ENCODE measurements at places on chromosomes 7 and 10.

DNA sequence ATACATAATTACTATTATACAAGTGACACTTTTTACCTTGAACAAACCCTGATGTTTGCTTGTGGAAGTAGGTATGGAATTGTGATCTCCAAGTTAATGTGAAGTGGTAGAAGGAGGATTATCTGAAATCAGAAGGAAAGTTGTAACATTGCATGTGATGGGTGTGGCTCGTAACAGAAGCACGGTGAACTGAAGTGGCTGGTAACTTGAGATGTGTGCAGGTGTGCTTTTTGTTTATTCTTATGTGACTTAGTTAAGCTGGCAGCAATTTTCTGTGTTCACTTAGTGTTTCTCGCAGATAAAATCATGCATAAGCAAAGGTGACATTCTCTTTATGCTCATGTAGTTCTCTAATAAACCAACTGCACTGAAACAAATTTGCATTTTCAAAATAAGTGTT, 82.3 kb downstream of the ZEB1 start:
- no peak for DNase-seq

- DNase-seq: peak; percentile 73
These were observed 46.6 kb downstream of the CCSER2 start for GRCh38 chr10:84375011-84375410.

- DNase-seq: no peak
These were observed 72.6 kb upstream of the TOMM7 start for GRCh38 chr7:22895140-22895827.

DNA sequence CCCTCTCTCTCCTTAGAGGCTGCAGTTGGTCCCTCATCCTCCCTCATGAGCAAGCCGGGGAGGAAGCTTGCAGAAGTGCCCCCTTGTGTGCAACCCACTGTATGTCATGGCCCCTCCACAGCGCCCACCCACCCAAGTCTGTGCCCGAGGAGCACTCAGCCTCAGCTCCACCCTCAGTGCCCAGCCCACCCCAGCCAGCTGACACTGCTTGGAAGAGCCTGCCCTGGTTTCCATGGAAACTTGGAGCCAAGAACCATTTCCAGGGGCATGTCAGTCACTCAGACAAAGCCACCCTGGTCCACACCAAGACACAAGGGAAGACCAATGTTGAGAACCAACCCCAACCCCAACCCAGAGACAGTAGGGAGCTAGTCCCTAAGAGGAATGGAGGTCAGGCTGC, 79.5 kb downstream of the PAX2 start:
- DNase-seq: no peak

DNA sequence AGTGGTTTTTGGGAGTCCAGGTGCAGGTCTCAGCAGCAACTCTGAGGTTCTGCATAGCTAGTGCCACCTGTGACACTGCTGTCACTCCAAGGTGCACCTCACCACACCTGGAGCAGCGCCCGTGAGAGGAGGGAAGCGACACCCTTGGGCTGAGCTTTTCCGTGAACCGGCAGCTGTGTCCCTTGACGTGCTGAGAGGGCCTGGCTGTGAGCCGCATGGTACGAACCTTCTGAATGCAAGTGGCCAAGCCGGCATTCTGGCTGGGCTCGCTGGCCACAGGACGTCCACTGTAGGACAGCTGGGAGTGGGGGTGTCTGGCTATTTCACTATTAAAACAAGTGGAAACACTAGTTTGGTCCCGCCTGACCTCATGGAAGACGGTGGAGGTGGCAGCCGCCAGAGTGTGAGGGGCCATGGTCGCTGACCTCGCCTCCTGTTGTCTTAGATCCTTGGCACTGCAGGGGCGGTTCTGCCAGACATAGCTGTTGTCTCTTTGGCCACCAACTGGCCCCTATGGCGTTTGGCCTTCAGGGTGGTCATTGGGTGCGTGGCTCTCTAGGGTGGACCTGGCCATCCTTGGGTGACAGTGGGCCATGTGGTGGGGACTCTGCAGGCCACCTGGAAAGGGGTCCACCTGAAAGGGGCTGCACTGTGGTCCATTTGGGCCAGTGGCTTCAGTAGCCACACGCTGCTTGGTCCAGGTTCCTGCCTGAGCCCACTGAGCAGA, 12.9 kb downstream of the INPP5A start:
- DNase-seq: no peak

DNA sequence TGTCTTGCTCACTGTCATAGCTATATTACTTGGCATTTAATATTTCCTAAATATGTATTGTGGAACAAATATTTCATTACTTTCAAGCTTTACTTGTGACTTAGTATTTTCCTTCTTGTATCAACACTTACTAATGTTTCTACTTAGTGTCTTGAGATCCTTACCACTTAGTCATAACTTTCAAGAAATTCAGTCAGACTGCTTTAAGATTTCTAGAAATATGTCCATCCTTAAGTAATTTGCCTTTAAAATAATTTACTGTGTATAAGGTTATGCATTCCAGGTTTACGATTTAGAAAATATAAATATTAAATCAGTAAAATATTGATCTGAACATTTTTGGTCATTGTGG, 87.3 kb upstream of the CSTF2T start:
- DNase-seq: no peak

DNA sequence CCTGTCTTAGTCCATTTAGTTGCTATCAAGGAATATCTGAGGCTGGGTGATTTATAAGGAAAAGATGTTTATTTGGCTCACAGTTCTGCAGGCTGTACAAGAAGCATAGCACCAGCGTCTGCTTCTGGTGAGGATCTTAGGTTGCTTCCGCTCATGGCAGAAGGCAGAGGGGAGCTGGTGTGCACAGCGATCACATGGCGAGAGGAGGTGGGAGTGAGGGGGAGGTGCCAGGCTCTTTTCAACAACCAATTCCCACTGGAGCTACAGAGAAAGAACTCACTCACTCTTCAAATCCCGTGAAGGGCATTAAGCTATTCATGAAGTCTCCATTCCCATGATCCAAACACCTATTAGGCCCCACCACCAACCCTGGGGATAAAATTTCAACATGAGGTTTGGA, 371.6 kb downstream of the SH2D4B start:
- DNase-seq: no peak

DNA sequence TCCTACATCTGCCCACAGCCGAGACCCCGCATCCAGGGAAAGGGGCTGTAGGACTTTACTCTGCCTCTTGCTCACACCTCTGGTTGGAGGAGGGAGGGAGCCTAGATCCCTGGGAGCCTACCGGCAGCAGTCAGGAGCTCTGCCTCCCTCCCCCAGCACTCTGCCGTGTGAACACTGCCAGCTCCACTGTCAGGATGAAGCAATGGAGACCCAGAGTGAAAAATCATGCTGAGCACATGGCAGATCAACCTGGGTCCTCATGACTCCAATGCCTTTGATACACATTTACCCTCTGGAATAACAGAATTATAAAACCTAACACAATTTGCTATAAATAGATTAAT, 477.7 kb downstream of the TNS3 start:
- DNase-seq: no peak

DNA sequence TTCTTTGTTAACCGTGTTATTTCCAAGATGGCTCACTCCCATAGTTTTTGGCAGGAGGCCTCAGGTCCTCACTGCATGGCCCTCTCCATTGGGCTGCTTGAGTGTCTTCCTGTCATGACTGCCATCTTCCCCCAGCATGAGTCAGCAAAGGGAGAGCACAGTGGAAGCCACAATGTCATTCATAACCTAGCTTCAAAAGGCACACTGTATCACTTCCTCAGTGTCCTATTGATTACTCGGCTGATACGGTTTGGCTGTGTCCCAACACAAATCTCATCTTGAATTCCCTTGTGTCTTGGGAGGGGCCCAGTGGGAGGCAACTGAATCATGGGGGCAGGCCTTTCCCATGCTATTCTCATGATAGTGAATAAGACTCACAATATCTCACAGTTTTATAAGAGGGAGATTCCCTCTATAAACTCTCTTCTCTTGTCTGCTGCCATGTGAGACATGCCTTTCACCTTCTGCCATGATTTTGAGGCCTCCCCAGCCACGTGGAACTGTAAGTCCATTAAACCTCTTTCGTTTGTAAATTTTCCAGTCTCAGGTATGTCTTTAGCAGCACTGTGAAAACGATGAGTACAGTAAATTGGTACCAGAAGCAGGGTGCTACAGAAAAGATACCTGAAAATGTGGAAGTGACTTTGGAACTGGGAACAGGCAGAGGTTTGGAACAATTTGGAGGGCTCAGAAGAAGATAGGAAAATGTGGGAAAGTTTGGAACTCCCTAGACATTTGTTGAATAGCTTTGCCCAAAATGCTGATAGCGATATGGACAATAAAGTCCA, 106.5 kb downstream of the PRLHR start:
- no peak for DNase-seq

- peak; percentile 66 for DNase-seq
These were observed 122.7 kb upstream of the PRSS1 start for GRCh38 chr7:142626420-142627035.

- DNase-seq: no peak
These were observed 36.9 kb downstream of the ZPBP start for GRCh38 chr7:50056131-50056530.

GRCh38 chr7:68833422-68833821, 764.9 kb upstream of the AUTS2 start:
- no peak for DNase-seq

DNA sequence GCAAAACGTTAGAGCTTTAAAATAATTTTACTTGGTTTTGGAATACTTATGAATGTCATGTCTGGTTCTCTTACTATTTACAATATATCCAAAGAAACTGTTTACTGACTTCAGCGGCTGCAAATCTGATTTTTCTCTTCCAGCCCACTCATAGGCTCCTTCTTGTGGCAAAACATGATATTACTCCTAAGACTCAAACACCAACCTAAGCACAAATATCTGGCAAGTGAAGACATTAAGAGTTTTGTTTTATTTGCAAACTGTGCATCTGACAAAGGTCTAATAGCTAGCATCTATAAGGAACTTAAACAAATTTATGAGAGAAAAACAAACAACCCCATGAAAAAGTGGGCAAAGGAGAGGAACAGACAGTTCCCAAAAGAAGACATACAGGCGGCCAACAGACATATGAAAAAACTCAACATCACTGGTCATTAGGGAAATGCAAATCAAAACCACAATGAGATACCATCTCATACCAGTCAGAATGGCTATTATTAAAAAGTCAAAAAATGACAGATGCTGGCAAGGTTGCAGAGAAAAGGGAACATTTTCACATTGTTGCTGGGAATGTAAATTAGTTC, 20.3 kb upstream of the GJC3 start:
- DNase-seq: no peak

- DNase-seq: no peak
These were observed 30.7 kb downstream of the ZCCHC24 start for GRCh38 chr10:79414714-79415113.

- DNase-seq: no peak
These were observed 25.4 kb upstream of the CNPY1 start for GRCh38 chr7:155571581-155572345.

DNA sequence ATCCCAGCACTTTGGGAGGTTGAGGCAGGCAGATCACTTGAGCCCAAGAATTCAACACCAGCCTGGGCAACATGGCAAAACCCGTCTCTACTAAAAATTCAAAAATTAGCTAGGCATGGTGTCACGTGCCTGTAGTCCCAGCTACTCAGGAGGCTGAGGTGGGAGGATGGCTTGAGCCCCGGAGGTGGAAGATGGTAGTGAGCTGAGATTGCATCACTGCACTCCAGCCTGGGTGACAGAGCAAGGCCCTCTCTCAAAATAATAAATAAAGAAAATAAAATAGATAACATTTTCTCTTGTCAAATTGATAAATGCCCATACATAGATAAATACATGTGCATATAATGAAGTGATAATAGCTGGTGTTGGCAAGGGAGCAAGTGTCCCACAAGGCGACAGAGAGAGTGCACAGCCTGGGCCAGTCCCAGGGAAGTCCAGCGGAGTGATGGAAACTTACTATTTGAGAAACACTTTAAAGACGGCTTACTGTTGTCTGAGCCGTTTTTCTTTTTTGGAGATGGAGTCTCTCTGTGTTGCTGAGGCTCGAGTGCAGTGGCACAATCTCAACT, 33.4 kb upstream of the DLG5 start:
- DNase-seq: no peak

- peak; percentile 79 for DNase-seq
These were observed 3.5 kb downstream of the ARID5B start for GRCh38 chr10:61904733-61905725.

GRCh38 chr10:34769899-34770298, 45.2 kb downstream of the PARD3 start:
- DNase-seq: no peak

- DNase-seq: peak; percentile 10
These were observed 25.9 kb downstream of the ABRAXAS2 start for GRCh38 chr10:124827474-124827873.

GRCh38 chr10:75236178-75236825, 545 bp upstream of the COMTD1 start:
- DNase-seq: no peak

- DNase-seq: no peak
These were observed 114.1 kb upstream of the RPA3 start for GRCh38 chr7:7832518-7832917.

- DNase-seq: no peak
These were observed 72.3 kb downstream of the EBF3 start for GRCh38 chr10:129891806-129892205.

GRCh38 chr10:113616244-113617074, 47.4 kb downstream of the NRAP start:
- DNase-seq: peak; percentile 28

DNA sequence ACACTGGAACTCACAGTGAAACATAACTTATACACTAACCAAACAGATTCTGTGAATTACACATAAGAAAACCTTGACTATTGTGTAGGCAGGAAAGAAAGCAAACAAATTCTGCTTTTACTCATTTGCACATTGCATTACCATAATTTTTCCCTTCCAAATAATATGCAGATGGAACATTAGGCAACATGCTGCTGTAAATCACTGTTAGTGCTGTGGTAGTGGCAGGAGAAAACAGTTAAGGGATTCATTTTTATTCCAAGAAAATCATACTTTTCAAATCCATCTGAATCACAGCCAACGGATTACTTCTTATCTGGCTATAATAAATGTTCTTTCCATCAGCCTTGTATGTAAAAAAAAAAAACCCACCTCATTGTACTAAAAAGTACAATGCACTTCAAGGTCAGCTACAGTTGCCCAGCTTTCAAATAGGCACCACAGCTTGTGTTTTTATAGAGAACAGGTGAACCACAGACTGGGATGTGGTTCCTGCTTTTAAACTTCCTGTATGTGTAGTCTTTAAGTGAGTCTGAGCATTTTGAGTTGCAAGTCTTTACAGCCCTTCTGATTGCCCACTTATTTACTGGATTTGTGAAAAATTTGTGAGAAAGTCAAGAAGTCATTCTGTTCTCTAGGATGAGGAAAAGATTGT, 590.0 kb upstream of the SEMA3D start:
- DNase-seq: no peak

- DNase-seq: peak; percentile 35
These were observed 995 bp upstream of the PARD3 start for GRCh38 chr10:34816085-34816496.

Data from hepatocyte (in vitro differentiated cells).